Breast epithelium (tissue), 4 donors: ENCODE measurements at places on chromosomes 3 and 15.

DNA sequence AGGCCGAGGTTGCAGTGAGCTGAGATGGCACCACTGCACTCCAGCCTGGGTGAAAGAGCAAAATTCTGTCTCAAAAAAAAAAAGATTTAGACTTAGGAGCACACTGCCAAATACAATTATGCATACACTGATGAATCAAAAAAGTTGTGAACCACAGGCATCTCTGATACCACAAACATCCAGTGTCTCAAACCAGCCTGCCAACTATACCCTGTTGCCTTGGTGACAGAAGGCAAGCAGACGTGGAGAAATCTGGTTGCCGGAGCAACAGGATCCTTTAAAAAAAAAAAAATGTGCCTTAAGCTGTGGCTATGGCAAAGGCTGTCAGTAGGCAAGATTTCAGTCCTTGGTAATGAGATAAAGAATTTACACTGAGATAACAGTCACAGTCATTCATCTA lies 202.3 kb downstream of the NEK10 start:
- DNase-seq, result peak; percentile 74

DNA sequence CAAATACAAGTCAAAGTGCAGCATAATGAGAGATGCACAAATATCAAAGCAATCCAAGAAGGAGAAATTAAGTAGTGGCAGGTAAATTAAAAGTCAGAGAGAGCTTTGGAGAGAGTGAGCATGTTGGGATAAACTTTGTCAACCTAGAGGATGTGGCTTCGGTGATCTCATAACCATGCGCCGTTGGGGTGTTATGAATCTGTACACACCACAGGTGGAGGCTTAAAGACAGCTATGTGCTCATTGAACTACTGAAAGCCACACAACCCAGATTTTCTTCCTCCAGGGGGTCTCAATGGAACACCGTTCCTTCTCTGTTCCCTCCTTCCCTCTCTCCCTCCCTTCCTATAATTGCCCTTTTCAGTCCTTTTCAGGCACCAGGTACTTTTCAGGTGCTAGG lies 52.0 kb downstream of the SUCNR1 start:
- no peak for DNase-seq

- no peak for DNase-seq
These were observed 16.9 kb upstream of the FAM3D start for GRCh38 chr3:58683466-58683865.

DNA sequence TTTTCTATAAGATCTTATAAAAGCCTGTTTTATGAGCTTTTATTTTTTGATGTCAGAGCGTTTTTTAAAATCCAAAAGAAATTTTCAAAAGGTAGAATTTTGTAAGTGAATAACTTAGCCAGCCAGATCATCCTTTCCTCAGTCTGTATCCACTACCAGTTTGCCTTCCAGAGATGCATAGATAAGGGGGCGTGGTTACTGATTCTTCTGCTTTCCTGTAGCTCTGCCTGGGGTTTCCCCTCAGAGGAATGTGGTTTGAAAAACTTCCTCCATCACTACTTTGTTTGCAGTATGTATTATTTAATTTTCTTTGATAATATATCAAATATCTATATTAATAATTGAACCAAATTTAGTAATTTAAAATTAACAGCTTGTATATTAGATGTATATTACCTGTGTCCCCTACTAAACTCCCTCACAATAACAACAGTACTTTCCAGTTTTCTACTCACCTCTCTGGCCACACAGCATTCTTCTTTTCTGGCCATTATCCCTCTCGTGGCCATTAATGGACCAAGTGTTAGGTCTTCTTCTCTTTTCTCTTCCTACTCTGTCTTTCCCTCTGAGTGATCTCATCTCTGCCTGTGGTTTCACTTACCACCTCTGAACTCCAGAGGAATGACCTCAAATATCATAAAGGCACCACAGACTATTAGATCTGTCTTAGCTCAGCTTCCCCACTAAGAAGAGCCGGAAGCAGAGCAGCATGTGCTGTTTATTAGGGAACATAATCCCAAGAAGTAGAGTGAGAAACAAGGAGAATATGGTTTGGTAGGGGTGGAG lies 239.7 kb downstream of the UBE2E2 start:
- no peak for DNase-seq

DNA sequence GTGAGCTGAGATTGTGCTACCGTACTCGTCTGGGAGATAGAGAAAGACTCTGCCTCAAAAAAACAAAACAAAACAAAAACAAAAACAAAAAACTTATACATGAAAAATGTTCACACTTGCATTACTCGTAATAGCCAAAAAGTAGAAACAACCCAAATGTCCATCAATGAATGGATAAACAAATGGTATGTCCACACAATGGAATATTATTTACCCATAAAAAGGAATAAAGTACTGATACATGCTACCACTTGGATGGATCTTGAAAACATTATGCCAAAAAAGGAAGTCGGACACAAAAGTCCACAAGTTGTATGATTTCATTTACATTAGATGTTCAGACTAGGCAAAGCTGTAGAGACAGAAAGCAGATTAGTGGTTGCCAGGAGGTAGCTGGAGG lies 26.7 kb downstream of the PCYT1A start:
- DNase-seq, result no peak

DNA sequence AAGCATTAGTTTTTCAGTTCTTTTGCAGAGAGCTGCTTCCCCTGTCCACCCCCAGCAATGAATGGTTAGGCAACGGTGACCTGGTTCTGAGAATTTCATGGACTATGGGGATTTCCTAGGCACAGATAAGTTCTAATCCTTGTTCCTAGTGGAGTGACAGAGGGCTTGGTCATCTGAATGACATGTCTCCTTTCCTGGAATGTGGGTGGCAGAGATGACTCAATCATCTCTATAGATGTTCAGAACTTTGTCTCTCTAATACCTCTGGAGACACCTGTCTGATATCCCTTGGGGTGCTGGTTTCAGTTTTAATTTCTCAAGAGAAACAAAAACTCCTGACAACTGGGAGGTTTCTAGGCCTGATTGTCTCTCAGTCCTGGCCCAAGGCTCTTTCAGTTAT lies 10.4 kb downstream of the PLA2G4E start:
- no peak for DNase-seq

- DNase-seq, result no peak
These were observed 6.8 kb upstream of the QARS1 start for GRCh38 chr3:49111347-49111746.

DNA sequence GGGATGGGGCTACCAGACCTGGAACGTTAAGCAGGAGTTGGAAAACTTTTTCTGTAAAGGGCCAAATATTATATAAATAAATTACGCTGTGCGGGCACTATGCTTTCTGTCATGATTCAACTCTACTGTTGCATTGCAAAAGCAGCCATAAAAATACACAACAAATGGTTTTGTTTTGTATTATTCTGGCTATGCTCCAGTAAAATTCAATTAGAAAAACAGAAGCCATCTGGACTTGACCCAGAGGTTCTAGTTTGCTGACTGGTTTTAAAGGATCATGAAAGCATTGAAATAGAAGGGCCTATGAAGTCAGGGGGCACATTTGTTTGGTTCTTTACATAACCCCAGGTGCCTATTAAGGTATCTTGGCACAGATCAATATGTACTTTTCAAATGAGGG lies 647.4 kb upstream of the LMCD1 start:
- DNase-seq, result no peak

DNA sequence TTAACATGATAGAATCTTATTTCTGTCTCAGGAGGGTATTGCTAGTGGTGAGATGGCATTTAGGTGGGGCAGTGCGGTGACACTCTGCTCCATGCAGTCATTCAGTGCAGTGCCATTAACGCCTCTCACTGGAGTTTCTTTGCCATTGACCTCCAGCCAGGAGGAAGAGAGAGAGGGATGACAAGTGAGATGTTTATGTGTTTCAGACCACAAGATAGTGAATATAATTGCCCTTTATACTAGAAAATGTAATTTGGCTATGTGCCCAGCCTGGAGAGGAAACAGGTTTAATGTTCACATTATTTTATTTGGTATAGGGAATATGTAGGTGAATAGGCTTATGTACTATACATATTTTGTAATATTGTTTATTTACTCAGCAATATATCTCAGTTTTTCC lies 84.5 kb downstream of the ZIC1 start:
- DNase-seq, result no peak

DNA sequence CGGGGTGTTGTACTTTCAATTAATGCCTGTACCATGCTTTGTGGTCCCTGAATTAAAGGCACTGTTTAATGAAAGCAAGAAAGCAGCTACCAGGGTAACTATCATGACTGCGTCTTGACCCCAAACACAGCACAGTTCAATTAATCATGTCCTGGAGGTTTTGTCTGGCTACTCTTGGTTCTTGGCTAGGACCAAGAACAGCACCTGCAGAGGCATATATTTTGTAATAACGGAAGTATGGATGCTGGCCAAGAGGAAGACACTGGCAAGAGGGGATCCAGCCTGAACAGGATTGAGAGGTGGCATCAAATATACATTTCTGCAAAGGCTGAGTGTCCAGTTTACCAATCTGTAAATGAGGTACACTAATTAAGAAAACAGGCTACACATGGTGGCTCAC lies 119.9 kb downstream of the FOXP1 start:
- DNase-seq, result no peak

DNA sequence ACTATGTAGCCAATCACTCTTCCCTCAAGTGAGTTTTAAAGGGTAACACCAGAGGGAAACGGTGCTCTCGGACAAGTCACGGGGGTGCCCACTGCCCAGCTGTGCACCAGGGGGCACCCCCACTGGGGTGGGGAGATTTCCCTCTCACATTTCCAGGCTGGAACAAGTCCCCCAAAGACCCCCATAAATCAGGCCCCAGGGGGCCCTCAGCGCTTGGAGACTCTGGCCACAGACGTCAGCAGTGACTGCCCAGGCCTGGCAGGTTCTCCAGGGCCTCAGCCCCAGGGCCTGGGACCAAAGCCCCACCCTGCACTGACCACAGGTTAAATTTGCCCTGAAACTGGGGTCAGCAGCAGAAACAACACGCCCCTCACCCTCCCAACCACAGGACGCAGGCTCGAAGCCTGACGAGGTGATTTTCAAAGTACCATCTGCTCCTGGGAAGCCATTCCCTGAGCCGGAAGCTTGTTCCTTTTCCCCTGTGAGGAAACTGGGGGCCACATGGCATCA lies 17.0 kb downstream of the XXYLT1 start:
- no peak for DNase-seq

GRCh38 chr3:126306397-126306796 lies 50.8 kb downstream of the KLF15 start:
- DNase-seq, result no peak

DNA sequence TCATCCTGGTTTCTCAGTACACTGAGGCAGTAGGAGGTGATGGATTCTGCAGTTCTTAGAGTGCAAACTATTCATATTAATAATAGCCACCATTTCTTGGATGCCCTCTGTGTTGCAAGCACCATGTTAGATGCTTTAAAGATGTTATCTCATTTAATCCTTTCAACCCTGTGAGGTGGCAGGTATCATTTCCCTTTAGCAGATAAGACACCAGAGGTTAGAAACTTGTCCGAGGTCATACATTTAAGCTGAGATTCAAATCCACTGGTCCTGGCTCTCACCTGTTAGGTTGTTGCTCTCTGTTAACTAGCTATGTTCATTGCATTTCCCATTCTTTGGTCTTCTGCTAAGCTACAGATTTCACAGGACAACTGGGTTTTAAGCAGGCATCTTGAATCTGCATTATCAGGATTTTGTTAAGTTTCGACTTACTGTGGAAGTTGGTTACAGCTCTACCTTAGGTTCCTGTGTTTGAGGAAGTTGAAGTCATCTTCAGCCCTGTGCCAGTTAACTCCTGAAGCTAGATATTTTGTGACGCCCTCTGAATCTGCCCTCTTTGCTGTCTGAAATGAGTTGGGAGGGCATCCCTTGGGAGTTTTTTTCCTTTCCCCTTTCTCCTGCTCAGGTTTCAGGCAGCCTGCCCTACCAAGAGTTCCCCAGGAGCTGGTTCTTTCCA lies 6.4 kb downstream of the PDE8A start:
- DNase-seq, result no peak

- no peak for DNase-seq
These were observed 522.2 kb downstream of the SOX2 start for GRCh38 chr3:182233957-182234356.

DNA sequence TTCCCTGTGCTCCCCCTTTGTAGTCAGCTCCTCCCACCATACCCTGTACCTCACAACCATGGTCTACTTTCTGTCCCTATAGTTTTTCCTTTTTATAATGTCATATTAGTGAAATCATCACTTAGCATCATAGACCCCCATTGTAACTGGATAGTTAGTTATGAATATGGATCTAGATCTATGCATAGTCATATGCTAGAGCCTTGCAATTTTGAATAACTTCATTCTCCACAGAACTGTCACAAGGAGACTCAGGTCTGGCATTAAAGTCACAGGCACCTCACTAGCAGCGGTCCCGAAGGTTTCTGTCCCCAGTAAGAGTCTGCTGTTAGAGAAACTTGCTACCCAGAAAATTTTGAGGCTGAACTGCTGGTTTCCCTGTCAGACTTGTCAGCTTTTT lies 102.0 kb upstream of the NUDT16 start:
- no peak for DNase-seq

DNA sequence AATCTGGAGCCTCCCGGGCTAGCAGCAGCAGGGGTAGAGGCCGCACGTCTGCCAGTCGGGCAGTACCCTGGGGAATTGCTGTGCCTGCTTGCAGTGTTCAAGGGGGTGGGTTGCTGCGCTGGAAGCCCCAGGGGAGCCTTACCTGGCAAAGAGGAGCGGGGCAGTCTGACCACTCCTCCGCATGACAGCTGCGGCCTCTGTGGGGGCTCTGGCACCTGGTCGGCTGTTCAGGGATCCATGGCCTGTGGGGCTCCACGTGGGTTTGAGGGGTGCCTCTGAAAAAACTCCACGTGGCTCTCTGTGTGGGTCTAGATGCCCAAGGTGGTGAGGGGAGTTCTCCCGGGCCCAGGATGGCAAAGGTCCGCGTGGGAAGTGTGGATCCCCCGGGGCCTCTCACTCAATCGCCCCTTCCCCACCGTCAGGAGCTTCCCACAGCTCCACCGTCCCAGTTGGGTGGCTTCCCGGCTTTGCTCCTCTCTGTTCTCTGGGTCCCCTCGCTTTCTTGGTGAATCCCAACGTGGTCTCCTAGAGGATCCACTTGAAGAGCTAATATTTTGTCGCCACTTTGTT lies 184.5 kb downstream of the EFHB start:
- no peak for DNase-seq

DNA sequence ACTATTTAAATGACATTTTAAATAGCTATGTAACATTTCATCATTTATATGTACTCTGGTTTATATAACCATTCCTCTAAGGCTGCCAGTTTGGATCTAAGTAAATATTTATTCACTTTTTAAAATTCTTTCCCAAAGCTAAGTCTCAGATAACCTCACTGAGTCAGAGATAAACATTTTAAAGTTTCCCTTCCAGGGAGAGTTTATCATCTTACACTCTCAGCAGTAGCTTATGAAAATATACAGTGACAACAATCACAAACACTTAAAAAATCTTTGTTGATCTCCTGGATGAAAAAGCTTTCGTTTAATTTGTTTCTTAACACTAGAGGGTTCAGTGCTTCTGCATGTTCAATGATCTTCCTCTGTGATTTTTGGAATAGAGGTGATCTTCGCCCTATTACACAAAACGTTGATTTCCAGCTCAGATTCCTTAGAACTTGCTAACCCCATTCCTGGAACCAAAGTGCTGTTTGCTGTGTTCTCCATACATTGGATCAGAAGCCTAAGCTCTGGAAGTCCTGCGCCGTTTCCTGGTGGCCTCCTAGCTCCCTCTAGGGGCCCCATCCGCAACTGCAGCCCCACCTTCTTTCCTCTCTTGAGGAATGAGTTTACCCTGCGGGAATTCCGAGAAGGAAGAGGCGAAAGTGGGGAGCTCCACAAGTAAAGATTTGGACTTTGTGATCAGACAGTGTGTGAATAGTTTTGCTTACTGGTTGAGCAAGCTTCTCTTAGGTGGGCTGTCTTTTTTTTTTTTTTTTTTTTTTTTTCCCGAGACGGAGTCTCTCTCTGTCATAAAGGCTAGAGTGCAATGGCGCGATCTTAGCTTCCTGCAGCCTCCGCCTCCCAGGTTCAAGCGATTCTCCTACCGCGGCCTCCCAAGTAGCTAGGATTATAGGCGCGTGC lies 29.3 kb upstream of the SACM1L start:
- peak; percentile 72 for DNase-seq
